DND-41 (cell line): ENCODE measurements at places on chromosomes 11 and 22.

GRCh38 chr11:73228268-73229134, 10.4 kb downstream of the P2RY2 start:
- no peak for DNase-seq

- no peak for DNase-seq
Measured at GRCh38 chr11:134756811-134757540, 344.9 kb upstream of the B3GAT1 start.

- DNase-seq, result no peak
Measured at GRCh38 chr11:122131126-122131525, 15.1 kb upstream of the BLID start.

GRCh38 chr11:44286268-44286880, 23.6 kb downstream of the ALX4 start:
- peak; percentile 61 for DNase-seq

DNA sequence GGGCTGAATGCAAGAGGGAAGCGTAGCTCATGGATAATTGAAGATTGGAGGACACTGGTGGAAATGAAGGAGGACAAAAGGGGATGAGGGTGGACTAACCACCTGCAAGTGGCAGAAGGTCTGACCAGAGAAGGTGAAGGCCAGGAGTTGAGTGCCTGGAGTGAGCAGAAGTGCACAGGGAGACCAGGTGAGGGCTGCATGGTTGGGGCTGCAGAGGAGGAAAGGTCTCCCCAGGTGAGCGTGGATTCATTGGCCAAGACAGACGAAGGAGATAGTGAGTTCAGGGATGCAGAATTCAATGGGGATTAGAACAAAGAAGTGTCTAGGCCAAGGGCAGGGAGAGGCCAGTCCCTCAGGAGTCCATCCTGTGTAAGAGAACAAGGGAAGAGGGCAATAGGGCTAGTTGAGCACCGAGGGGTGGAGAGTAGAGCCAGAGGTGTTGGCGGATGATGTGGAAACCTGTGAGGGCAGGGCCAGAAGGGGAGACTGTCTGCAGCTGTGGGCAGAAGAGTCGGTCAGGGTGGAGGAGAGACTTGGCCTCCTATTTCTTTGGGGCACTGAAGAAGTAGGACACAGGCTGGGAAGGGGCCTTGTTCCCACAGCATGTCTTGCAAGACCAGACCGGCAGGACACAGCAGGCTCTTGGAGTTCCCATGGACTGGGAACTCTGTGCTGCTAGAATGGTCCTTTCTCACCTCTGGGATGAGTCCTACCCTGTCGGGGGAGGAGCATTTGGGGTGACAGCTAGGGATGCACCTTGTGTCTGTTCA, 6.7 kb downstream of the TRIM29 start:
- DNase-seq, result no peak

DNA sequence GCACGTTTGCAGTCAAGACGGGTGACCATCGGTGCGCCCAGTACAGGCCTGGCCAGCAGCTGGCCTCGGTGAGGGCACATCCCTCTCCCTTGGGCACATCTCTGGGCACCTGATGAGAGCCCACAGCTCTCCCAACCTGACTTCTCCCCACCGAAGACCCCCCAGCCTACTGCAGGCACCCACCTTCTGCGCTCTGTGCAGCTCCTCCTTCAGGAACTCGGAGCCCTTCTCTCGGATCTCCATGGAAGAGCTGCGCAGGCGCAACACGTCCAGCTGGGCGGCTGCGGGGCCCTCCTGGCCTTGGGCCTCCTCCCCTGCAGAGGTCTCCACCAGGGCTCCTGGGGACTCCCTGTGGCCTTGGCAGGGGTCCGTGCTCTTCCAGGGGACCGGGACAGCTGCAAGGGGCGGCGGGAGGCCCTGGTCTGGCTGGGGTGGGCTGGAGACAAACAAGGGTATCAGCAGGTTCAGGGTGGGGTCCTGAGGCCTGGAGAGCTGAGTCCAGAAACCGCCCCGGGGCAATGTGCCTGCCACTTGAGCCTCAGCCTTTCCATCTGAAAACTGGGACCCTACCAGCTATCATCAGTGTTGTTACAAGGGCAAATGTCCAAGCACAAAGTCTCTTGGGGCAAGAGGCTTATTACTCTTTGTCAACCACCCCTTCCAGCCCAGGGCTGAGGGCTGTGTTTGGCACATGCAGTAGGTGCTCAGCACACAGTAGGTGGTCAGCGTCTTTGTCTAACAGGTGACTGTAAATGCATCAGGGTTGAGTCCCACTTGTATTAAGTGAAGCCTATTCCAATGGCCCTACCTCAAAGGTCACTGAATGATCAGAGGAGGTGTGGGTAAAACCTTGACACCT, 9.3 kb downstream of the RAB3IL1 start:
- no peak for DNase-seq

DNA sequence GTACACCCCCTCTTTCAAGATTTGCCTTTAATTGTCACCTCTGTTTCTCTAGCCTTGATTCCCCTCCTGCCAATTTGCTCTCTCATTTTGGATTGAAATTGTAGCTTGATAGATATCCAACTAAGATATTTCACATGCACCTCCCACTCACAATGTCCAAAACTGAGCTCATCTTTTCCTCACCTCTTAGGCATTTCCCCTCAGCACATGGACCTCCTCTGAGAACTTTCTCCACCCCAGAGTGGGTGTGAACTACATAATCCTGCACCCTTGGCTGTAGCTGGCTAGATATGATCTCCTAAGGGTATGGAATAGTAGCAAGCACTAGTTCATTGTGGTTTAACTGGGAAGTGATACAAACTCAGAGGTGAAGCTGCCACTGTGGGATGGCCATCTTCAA, 91.5 kb upstream of the SESN3 start:
- DNase-seq, result no peak

- DNase-seq, result no peak
Measured at GRCh38 chr11:12439615-12440014, 62.2 kb downstream of the PARVA start.

DNA sequence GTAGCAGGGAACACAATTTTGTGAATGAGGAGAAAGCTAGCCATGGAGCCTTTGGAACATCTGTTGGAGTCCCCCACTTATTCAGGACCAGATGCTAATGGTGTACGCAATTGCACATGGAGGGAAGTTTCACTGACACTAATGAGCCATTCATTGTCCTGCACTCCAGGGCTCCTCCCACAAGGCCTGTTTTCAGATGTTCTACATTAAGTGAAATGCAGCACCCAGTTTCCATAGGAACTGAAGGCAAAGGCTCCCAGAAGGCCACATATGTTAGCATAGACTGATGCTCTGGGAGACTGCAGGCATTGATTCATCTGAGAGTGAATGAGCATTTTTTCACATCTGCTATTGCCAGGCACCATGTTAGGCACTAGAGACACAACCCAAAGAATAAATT, 399.5 kb downstream of the ETS1 start:
- DNase-seq, result no peak

- DNase-seq, result no peak
Measured at GRCh38 chr22:38844315-38845003, 631 bp upstream of the NPTXR start.

DNA sequence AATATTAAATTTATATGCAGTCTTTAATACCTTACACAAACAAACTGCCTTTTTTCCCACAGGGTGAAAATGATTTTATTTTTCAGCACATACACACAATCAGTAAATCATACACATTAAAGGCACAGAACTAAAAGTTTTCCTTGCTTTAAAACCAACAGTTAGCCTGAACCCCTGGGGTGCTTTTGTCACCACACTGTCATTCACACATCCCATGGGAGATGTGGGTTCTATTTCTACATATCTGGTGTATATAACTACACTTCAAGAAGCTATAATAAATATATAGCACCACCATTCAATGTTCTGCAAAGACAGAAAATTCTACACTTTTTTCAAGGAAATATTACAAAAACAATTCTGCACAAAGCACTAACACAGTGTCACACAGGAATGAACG, 197.0 kb downstream of the GUCY1A2 start:
- no peak for DNase-seq

- no peak for DNase-seq
Measured at GRCh38 chr11:9838961-9839360, 175.1 kb downstream of the SWAP70 start.

GRCh38 chr11:132036220-132036619, 665.8 kb downstream of the NTM start:
- DNase-seq, result no peak

GRCh38 chr22:17548010-17548755, 15.1 kb upstream of the SLC25A18 start:
- no peak for DNase-seq

DNA sequence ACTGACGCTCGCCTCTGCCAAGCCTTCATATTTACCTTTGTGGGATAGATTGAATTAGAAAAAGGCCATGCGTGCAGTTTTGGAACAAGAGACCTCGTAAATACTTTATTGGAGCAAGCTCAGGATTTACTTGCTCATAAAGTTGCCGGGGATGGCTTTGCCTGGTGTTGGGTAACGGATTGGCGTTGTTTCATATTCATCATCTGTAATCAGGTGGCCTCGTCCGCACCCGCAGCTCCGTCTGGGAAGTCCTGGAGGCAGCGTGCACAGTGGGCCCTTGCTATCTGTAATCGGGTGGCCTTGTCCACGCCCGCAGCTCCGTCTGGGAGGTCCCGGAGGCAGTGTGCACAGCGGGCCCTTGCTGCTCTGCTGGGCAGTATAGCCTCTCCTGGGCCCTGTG, 1209.3 kb downstream of the BRD1 start:
- DNase-seq, result no peak

DNA sequence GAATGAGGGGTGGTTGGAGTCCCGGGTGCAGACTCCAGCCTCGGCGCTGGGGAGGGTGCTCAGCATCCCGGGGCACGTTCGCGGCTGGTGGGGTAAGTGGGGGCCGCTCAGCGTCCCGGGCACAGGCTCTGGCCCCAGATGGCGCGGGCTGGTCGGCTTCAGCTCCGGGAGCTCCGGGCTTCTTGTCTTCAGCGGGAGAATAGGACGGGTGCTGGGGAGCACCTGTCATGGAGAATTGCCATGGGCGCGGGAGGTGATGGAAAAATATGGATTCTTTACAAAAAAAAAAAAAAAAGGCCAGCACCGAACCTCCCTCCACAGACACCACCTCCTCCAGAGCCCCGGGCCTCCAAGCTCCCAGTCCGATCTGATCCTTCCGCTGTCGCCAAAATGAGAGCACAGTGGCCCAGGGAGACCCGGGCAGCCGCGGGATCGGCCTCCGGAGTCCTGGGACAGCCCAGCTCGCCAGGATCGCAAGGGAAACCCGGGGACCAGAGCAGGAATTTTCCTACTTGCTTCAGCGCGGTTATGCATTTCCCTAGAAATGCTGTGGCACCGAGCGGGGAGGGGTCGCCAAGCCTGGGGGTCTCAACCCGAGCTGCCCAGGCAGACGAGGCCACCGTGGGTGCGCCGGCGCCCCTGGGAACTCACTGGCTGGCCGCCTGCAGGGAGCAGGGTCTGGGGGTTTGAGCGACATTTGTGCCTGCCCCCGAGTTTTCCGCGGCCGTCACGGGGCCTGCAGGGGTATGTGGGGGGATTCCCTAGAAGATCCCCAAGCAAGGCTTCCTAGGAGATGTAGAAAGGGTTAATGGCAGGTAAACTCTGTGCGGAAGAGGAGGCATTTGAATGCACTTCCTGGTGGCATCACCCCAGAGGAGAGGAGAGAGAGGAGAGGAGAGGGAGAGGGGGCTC, 1336.9 kb downstream of the BRD1 start:
- DNase-seq, result no peak

DNA sequence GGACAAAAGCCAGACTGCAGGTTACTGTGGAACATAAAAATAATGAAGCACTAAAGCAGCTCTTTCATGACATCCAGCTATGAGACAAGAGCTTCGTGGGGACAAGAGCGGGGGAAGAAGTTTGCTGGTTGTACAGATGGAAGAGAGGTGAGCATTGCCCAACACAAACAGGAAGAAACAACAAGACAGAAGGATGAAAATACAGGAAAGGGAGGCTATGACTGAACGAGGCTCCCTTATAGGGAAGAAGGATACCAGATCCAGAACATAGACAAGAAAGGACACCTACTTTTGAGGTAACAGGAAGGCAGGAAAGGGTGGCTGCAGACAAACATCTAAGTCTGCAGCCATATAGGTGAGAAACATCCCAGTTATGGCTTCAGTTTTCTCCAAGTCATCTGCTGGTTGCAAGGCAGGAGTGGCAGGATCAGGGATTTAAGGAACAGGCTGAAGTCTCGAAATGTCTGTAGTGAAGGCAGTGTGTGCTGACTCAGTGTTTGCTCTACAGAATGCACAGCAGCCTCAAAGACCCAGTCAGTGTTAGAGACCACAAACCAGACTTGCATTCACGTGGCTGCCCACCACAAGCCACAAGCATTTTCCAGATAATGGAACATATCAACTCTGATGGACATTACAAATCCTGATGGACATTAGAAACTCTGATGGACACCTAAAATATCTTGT, 1.9 kb downstream of the CLTCL1 start:
- no peak for DNase-seq

DNA sequence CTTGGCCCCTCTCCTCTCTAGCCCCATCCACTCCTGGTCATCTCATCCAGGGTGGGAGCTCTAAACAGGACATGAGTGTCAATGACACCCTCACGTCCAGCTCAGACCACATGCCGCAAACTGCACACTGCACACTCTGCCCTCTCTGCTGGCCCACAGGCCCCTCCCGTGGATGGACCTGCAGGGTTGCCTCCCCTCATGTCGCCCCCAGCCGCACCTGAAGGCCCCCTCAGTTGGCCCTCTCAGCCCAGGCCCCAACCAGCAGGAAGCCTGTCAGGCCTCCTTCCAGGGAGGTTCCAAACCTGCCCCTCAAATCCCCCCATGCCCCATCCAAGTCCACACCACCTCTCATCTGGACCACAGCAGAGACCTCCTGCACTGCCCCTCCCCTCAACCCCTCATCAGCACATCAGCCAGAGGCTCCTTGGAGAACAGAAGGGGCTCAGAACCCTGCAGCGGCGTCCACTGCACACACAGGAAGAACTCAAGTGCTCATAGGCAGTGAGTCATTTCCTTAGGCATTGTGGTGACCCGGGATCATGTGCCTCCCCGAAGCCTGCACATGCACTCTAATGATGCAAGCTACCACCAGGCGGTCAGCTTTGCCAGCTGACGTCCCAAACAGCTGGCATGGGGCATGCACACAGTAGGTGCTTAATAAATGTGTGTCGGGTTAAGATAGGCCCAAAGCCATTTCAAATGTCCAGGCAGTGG, 12.9 kb upstream of the CDKN1C start:
- peak; percentile 43 for DNase-seq

DNA sequence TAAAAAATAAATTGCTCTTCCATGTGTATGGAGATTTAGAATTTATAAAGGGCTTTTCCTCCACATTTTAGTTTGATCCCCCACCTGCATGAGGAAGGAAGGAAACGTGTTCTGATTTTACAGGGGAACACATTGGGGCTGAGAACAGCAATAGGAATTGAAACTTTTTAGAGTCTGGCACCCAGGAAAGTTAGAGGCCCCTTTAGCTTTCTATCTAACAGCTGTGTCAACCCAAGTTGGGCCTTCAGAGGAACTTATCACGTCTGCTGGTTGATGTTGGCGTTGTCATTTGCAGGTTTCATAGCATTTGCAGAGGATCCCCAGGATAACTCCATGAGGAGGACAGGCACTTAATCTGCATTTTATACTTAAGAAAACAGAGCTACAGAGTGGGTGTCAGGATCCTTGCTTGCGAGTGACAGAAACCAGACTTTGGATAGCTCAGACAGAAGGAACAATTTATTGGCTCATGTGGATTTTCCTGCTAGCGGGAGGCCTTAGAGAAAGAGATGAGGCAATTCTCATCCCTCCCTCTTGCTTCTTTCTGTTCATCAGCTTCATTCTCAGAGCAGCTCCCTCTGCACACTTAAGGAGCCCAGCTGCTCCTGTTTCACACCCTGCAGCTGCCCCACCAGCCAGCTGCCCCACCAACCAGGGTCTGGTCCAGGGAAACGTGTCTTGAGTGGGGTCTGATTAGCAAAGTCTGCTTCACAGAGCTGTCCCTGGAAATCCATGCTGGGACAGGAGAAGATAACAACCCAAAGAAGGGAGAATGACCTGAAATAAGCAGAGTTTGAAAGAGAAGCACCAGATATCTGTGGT, 92.5 kb upstream of the OR4B1 start:
- DNase-seq, result no peak

- no peak for DNase-seq
Measured at GRCh38 chr11:86246293-86246675, 1.7 kb downstream of the EED start.
